ENCODE measurements at places on chromosomes 5 and 9.

DNA sequence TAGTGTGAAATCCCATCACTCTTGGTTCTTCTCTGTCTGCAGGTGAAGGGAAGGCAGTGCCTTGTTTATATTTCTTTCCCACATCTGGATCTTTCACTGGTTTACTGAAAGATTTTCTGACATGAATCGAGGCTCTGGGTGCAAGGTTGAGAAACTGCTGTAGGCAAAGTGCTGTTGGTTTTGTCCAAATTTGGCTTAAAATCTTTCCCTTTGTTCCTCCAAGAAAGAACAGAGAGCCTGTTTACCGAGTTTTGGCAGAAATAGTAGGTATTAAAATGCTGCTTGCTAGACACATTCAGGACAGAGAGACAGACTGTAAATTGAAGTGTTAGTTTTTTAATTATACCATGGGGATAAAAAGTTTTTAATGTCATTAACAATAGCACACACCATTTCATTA, 21.5 kb downstream of the SKP2 start:
- DNase-seq: no peak

DNA sequence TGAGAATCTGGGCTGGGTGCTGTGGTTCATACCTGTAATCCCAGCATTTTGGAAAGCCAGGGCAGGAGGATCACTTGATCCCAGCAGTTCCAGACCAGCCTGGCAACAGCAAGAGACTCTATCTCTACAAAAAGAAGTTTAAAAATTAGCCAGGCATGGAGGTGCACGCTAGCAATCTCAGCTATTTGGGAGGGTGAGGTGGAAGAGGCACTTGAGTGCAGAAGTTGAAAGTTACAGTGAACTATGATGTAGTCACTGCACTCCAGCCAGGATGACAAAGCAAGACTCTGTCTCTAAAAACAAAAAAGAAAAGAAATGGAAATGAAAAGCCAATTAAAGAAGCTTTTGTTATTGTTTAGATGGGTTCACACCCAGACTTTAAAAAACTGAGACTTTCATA, 131.6 kb upstream of the RASA1 start:
- DNase-seq: no peak

DNA sequence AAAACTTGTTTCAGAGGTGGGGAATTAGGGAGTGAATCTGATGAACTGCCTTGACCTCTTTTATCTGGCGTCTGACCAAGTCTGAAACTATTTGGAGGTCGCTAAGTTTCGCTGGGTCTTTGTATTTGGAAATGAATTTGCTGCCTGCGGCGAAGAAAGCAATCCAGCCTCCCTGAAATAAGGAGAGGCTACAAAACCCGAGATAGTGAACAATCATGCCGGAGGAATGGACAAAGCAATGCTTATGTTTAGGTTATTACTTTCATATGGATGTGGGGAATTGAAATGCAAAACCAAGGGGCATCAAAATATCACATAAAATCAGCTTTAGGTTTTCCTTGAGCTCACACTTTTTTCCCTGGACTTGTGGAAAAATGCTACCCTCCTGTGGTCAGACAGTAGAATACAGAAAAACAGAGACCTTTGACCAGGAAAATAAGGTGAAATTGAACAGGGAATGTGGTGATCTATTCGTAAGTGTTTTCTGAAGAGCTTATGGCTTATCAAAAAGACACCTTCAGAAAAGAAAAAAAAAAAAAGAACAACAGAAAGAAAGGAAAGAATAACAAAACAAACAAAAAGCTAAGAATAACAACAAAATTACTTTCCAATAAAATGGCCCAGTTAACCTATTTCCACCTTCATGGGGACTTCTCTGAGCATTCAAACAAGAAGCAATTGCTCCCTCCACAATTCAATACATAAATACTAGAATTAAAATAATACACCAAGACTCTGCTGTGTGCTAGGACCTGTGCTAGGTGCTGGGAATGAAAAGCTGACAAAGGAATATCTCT, 68.6 kb upstream of the DPYSL3 start:
- DNase-seq: peak; percentile 77

- DNase-seq: no peak
Measured at GRCh38 chr5:893711-894110, 1.0 kb downstream of the TRIP13 start.

Measured in astrocyte of the hippocampus (primary cell).